Spinal cord (tissue), 10 donors: ENCODE measurements at places on chromosomes 16 and 17. TPM values are rescaled to one million over a fixed set of nuclear protein-coding genes. Genes with fewer than 3 reads are reported as not detected.

DNA sequence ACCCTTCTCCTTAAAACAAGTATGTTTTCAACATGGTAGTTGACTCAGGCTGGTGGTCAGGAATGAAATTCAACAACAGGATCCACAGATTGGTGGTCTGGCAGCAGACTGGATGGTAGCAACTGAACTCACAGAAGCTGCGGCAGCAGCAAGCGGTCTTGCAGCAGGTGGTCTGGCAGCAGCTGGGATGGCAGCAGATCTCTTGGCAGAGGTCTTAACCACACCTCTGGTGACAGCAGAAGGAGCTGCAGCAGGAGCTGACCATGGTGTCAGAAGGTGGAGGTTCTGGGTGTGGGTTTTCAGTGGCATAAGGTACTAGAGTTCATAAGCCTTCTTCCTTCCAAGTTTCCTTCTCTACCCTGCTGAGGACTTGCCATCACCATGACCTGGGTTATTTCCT is 2.2 kb upstream of the KRTAP4-1 start:
- no peaks in the 10 kb centered on the region for H3K36me3 ChIP-seq
- no peaks in the 10 kb centered on the region for H3K4me1 ChIP-seq
- H3K27ac ChIP-seq = no peak overlapping the region

- H3K4me1 ChIP-seq = no peaks in the 10 kb centered on the region
- H3K36me3 ChIP-seq = no peaks in the 10 kb centered on the region
- H3K27ac ChIP-seq = no peak overlapping the region
- no peak for DNase-seq
Observed at GRCh38 chr16:8120001-8120400, 470.3 kb downstream of the TMEM114 start.

DNA sequence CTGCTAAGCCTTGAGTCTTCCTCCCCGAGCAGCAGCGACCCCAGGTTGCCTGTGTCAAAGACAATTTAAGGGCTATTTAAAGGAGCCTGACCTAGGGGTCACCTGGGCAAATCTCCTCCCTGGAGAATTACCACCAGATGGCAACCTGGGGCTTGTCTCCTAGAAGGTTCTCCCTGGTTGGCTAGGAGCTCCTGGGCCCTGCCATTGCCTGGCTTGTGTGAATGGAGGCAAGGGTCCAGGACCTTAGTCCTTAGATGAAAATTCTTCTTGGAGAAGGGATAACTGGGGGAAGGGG is 51.3 kb upstream of the TAC4 start:
- DNase-seq = no peak
- peaks cover 14% of the 10 kb centered on the region for H3K4me1 ChIP-seq
- H3K27ac ChIP-seq = no peak overlapping the region
- peaks cover 56% of the 10 kb centered on the region for H3K27me3 ChIP-seq
- no peaks in the 10 kb centered on the region for H3K36me3 ChIP-seq
- H3K4me3 ChIP-seq = no peak overlapping the region

DNA sequence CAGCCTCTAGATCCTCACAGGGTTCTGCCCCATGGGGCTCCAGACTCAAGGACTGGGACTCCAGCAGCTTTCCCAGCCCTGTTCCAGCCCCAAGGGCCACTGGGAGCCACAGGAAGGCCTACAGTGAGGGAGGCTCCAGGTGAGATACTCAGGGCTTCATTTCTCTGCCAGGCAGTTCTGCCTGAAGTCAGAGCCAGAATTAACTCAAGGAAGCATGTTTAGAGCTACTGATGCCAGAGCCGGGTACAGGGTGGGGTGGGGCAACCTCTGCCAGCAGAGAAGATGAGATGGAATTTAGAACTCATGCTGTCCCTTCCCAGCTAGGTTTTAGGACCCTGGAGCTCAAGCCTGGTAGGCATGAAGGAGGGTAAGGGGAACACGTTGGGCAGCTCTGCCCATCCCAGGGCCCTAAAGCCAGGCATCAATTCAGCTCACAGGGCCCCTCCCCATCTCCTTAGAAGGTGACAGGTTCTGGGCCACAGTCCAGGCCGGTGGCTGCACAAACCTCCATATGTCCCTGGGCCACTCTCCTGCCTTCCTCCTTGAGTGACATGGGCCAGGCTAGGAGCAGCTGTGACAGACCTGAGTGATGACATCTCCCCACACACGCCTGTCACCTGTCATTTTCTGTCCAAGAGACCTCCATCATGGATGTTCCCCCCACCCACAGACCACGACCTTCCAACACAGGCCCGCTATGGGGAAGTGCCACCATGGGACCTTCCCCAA is 24.5 kb upstream of the SPPL2C start:
- H3K4me3 ChIP-seq = no peak overlapping the region
- H3K4me1 ChIP-seq = peaks cover 18% of the 10 kb centered on the region
- peaks cover 6% of the 10 kb centered on the region for H3K36me3 ChIP-seq
- peak; percentile 40 for DNase-seq

IRX3 gene
- total RNA-seq = 4.2 TPM
